AG09309 (cell line): ENCODE measurements at places on chromosomes 4 and X.

- DNase-seq = no peak
Measured at GRCh38 chr4:1532549-1533395, 126.5 kb upstream of the NKX1-1 start.

GRCh38 chrX:129934952-129935351 lies 29.0 kb downstream of the UTP14A start:
- DNase-seq = no peak

GRCh38 chrX:18877469-18877868 lies 106.4 kb downstream of the PHKA2 start:
- no peak for DNase-seq

GRCh38 chrX:140983730-140984129 lies 18.7 kb upstream of the SPANXB1 start:
- no peak for DNase-seq

DNA sequence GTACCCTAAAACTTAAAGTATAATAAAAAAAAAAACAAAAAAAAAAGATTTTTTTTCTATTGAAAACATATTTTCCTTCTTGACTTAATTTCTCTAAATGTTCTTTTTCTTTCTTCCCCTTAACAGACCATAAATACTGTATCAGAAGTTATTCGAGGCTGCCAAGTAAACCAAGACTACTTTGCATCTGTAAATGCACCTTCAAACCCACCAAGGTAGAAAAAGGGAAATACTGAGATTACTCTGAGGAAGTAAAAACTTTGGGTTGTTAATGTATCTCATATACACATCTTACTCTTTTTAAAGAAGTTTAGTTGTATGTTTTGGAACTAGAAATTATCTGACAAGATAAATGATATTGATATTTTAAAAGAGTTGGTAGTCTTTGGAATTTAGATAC lies 65.6 kb downstream of the USO1 start:
- DNase-seq = no peak

- DNase-seq = no peak
Measured at GRCh38 chr4:3623106-3623505, 90.9 kb upstream of the LRPAP1 start.

- no peak for DNase-seq
Measured at GRCh38 chrX:84168095-84168494, 19.9 kb downstream of the RPS6KA6 start.

DNA sequence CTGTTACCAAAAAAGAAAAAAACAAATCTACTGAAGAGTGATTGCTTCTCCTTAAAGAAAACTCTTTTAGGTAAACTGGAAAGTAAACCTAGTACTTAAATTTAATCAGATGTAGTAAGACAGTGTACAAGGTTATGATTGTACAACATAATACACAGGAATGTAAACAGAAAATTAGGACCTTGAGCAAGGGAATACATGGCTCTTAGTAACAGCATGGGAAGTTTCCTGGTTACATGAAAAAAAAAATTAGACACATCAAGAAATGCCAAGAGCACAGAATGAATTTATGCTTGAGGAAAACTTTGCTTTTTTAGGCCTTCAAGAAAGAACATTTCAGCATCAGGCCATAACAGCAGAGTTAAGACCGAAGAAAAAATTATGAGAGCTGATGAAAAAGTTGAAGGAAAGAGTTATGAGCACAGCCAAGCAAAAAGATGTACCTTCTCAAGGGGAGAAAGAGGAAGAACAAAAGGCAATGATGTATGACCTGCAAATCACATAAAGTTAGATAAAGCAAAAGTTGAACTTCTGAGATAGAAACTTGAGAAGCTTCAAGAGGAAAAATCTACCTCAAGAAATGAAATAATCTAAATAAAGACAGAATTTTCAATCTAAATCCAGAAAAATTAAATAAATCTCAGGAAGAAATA lies 311.6 kb downstream of the GALNTL6 start:
- DNase-seq = no peak

DNA sequence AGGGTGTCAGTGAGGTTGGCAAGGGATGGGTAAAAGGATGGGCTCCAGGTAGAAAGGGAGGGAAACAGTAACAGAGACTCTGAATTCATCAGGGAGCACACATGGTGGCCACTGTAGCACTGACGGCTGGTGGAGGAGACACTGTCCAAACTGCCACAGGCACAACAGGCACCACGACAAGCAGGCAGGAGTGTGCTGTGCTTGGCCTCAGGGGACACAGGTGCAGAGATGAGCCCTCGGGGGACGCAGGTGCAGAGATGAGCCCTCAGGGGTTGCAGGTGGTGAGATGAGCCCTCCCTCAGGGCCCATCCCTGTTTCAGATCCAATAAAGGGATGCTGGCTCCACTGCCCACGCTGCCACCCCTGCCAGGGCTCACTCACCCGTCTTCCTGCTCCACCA lies 7.6 kb downstream of the PDE6B start:
- no peak for DNase-seq

DNA sequence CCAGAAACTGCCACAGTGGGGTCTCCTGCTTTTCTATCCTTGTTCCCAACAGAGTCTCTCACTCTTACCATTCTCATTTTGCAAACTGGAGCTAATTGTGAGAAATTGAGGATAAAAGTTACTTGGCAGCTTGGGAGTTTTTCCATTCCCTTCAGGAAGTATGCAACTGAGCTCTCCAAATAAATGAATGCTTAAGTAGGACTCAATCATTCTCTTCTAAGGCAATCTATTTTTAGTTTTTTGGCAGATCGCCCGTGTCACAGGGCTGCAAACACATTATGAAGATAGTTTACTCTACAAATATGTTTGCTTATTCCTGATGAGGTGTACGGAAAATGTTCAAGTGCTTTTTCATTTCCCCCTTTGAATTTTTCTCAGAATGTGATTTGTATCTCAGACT lies 5.3 kb downstream of the ASB11 start:
- DNase-seq = no peak

GRCh38 chr4:38490753-38491446 lies 173.1 kb upstream of the KLF3 start:
- DNase-seq = no peak

GRCh38 chrX:119604766-119605463 lies 1.3 kb downstream of the NKRF start:
- no peak for DNase-seq

GRCh38 chrX:44891642-44892041 lies 18.7 kb downstream of the KDM6A start:
- no peak for DNase-seq

- no peak for DNase-seq
Measured at GRCh38 chr4:118783887-118784286, 52.0 kb downstream of the SEC24D start.

DNA sequence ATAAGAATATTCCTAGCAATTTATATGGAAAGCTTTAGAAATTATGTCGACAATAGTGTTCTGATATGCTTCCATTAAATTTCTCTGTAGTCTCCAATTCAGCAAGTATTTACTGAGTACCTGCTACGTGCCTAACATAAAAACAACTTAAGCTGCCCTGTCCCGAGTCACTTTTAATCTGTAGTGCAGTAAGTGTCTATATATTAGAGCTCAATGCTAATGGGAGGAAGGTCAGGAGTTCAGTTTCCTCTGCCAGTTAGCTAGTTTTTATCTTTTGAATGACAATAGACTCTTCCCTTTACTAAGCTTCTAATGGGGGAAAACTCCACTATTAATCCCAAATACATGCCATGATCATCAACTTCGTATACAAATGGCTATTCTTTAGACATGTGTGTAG lies 118.7 kb upstream of the NAP1L5 start:
- DNase-seq = no peak

DNA sequence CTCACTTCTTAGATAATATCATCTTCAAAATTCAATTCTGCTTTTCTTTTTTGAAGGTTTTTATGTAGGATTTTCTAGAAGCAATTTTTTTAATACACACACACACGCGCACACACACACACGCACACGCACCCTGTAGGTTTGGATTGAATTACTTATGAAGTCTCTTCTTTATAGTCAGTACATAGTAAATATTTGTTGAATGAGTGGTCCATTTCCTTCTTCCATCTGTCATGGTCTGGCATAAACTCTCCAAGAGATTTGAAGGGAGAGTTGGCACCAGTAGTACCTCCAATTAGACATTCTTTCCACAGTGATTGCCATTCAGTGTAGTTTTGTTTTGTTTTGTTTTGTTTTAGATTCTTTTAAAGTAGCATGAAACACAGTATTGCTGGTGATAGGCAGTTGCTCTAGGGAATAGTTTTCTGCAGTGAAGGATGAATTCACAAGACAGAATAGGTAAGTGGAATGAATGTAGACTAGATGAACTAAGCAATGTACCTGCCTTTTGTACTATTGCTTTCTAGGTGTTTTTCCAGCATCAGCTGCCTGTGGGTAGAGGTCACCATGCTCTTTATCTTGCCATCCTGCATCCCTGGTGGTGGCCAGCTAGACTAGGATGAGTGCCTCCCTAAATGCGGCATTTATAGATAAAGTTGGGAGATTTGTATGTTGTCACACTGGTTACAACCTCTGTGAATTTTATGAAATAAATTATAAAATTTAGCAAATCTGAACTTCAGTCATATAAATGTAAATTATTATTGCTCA lies 20.5 kb downstream of the PDLIM5 start:
- DNase-seq = peak; percentile 78

DNA sequence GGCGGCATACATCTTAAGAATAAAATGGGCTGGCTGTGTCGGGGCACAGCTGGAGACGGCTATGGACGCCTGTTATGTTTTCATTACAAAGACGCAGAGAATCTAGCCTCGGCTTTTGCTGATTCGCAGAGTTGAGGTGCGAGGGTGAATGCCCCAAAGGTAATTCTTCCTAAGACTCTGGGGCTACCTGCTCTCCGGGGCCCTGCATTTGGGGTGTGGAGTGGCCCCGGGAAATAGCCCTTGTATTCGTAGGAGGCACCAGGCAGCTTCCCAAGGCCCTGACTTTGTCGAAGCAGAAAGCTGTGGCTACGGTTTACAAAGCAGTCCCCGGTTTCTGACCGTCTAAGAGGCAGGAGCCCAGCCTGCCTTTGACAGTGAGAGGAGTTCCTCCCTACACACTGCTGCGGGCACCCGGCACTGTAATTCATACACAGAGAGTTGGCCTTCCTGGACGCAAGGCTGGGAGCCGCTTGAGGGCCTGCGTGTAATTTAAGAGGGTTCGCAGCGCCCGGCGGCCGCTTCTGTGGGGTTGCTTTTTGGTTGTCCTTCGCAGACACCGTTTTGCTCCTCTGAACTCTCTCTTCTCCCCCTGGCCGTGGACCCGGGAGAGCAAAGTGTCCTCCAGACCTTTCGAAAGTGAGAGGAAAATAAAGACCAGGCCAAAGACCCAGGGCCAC lies 1.9 kb downstream of the SHOX start:
- no peak for DNase-seq

- no peak for DNase-seq
Measured at GRCh38 chr4:128166982-128167381, 105.9 kb downstream of the LARP1B start.

DNA sequence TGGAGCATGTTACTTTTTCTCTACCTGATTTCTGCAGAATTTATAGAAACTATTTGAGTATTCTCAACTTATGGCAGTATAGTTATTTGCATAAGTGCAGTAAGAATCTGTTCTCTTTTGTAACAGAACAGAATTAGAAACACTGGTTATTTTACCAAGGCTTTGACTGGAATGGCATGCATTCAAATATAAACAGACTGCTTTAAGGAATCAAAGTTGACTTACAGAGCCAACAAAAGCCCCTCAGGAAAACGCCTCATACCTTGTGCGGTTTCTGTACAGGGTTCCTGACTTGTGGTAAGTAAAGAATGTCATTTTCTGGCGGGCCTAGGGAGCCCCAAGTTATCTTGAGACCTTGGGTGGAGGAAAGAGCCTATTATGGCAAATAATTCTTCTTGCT lies 97.1 kb downstream of the GPR143 start:
- no peak for DNase-seq

DNA sequence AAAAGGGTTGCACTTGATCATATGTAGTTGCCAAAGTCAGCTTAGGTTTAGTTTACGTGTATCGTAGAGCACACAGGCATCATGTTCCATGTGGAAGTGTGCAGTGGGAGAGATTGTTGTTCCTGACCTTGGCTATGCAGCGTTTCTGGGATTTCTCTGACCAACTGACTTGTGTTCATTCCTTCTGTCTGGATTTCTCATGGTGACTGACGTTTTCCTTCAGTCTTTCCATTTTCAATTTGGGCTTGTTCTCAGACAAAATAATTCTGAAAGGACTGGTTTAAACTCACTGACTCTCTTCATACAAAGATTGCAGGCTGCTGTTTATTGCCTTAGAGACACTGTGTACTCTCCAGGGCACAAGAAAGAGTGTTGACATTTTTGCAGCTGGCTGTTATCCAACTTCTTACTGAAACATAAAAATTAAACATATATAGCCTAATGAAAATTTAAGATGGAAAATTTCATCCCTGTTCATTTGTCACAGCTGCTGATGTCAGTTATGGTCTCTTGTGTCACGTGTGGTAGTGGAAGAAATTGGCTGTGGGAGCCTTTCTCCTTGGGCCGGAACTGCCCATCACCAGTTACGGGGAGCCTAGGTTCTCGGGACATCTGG lies 95.4 kb downstream of the TNIP2 start:
- DNase-seq = no peak

DNA sequence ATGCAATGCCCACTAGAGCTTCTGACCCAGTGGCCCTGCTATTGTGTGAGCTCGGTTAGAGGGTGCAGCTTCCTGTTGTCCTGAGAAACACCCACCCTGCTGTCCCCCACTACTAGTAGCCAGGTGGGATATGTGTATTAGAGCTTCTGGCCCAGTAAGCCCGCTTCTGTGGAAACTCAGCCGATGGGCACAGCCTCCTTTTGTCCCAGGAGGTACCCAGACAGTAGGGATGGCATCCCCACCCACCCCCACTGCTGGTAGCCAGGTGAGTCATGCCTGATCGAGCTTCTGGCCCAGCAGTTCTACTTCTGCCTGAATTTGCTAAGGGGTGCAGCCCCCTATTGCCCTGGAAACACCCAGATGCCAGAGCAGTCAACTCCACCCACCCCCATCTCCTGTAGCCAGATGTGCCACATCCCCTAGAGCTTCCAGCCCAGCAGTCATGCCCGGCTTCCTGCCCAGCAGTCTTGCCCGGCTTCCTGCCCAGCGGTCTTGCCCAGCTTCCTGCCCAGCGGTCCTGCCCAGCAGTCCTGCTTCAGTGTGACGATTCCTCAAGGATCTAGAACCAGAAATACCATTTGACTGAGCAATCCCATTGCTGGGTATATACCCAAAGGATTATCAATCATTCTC lies 162.7 kb upstream of the KLF8 start:
- DNase-seq = no peak

- no peak for DNase-seq
Measured at GRCh38 chr4:1953335-1953734, 55.4 kb downstream of the NELFA start.

DNA sequence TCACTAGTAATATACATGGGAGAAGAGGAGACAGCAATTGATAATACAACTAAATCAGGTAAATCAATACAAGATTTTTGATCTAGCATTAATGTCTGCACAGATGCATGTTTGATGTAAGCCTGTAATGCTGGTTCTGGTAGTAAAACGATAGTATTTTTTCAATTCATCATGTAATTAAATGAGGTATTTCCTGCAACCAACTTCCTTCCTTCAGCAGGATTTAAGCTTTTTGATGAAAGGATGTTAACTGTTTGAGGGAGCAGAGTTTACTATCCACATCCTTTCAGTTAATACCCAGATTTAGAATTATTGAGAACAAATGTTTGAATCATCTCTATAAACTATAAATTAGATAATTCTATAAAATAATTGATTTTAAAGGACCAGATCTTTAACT lies 31.4 kb upstream of the NFKB1 start:
- no peak for DNase-seq
